ENCODE measurements at places on chromosomes 3 and 15. TPM values are rescaled to one million over a fixed set of nuclear protein-coding genes. Genes with fewer than 3 reads are reported as not detected.

Gene POPDC2
- total RNA-seq = 1.6 TPM

Gene RASGRP1
- total RNA-seq = 0.09 TPM

Gene ITIH4
- total RNA-seq = not detected

Gene PLA2G4B
- 0.49 TPM for total RNA-seq

Gene ADAMTS7
- 7.5 TPM for total RNA-seq

Gene LSMEM2
- total RNA-seq = not detected

Gene CTXN2
- not detected for total RNA-seq

Gene GMNC
- total RNA-seq = not detected

Gene GRK7
- not detected for total RNA-seq

Gene ZNF80
- not detected for total RNA-seq

Gene SIDT1
- not detected for total RNA-seq

Gene PLD1
- total RNA-seq = 23.1 TPM

Gene PCOLCE2
- 31.6 TPM for total RNA-seq

Gene CLRN1
- total RNA-seq = not detected

Gene LRRC34
- 7.4 TPM for total RNA-seq

Gene PSMD6
- total RNA-seq = 67.1 TPM

Gene MEIS2
- 84.0 TPM for total RNA-seq

Gene C3orf18
- total RNA-seq = 13.3 TPM

Measured in fibroblast of the aortic adventitia (primary cell).